Ascending aorta (tissue), 2 donors: ENCODE measurements at places on chromosomes 12 and 14. TPM values are rescaled to one million over a fixed set of nuclear protein-coding genes. Genes with fewer than 3 reads are reported as not detected.

CLEC4E gene
- not detected for total RNA-seq

DNA sequence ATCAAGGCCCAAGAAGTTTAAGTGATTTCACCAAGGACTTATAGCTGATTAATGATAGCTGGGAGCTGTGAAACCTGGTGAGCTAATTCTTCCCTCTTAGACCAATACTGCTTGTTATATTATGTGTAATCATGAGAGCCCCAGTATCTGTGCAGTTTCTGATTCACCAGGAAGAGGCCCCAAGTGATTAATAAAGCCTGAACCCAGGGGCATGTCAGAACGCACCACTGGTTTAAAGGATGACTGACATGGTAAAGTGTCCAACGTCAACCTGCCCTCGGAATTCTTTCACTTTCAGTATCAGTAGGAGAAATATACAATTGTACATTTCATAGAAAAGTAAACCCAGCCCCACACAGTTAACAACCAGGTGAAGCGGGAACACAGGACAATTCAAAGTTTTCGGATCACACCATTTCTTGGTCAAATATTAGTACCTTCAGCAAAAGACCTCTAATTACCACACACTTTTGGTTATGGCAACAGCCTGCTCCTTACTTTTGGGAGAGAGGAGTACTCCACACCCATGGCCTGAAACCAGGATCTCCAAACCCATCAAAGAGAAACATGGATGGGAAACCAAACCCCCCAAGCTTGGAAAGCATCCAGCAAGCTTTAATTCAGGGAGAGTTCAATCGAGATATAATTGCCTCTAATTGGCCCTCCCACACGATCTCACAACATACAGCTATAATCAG lies 28.5 kb downstream of the TMCC3 start:
- no peak for DNase-seq

- DNase-seq, result no peak
Measured at GRCh38 chr14:105022276-105022670, 1.4 kb upstream of the CDCA4 start.

- DNase-seq, result no peak
Measured at GRCh38 chr14:101586531-101587430, 25.5 kb downstream of the DIO3 start.

DNA sequence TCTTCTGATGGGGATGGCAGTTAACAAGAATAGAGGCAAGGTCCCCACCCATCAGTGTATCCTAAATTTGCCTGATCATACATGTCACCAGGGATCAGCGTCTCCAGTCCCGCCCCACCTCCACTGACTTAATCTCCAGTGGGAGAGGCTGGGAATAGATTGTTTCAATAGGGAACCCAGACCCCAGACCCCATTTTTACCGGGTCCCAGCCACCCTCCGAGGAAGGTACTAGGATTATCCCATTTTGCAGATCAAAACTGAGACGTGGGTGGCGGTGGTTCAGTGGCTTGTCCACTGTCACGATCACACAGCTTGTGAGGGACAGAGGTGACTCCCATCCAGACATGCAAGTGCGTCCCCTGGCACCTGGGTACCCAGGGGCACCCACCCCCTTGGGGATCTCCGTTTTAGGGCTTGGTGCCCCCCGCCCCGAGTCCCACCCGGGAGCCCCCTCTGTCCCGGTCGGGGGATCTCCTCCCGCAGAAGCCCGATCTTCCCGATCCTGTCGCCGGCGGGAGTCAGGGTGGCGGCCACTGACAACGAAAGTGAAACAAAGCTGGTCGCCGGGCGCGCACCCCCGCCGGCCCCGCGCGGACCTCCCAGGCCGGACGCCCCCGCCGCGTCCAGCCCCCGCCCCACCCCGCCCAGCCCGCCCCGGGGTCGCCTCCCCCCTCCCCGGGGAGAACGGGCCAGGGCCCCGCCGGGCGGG lies 523 bp downstream of the WSB2 start:
- peak; percentile 71 for DNase-seq

GRCh38 chr12:32084753-32085152 lies 21.9 kb upstream of the BICD1 start:
- no peak for DNase-seq

DNA sequence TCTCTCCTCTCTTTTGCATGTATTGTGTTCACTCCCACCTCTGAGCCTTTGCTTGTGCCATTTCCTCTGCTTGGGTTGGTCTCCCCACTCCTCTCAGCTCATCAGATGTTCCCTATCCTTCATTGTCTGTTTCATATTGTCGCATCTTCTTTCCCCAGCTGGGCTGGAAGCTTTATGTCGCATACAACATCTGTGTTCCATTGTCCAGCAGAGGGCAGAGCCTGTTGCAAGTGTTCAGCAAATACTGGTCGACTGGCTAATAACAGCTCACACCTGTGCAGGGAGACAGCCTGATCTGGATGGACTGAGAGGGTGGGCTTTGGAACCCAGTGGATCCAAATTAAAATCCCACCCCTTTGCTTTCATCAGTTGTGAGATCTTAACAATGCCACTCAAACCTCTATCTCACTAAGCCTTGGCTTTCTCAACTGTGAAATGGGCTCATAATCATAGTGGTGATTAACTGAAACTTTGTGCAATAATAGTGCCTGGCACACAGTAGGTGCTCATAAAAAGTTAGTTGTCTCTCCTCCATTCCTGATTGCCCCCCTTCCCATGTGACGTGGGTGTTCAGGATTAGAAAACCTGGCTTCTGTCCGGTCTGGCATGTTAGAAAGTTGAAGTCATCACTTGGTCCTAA lies 75.8 kb downstream of the RIN3 start:
- DNase-seq, result peak; percentile 62

GRCh38 chr14:92259613-92260357 lies 63.2 kb upstream of the SLC24A4 start:
- DNase-seq, result no peak

DNA sequence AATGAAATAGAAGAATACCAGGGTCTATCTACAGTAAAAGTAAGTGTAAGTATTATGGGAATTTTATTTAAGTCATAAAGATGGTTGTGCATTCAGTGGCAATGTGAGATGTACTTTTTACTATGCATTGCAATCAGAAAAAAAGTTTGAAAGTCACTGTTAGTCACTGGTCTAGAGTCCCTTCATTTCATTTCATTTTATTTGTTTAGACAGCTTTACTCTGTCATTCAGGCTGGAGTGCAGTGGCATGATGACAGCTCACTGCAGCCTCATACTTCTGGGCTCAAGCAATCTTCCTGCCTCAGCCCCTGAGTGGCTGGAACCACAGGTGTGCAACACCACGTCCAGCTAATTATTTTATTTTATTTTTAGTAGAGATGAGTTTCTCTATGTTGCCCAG lies 42.6 kb downstream of the TGFB3 start:
- DNase-seq, result no peak

GRCh38 chr12:128840862-128841468 lies 12.3 kb upstream of the GLT1D1 start:
- DNase-seq, result no peak

DNA sequence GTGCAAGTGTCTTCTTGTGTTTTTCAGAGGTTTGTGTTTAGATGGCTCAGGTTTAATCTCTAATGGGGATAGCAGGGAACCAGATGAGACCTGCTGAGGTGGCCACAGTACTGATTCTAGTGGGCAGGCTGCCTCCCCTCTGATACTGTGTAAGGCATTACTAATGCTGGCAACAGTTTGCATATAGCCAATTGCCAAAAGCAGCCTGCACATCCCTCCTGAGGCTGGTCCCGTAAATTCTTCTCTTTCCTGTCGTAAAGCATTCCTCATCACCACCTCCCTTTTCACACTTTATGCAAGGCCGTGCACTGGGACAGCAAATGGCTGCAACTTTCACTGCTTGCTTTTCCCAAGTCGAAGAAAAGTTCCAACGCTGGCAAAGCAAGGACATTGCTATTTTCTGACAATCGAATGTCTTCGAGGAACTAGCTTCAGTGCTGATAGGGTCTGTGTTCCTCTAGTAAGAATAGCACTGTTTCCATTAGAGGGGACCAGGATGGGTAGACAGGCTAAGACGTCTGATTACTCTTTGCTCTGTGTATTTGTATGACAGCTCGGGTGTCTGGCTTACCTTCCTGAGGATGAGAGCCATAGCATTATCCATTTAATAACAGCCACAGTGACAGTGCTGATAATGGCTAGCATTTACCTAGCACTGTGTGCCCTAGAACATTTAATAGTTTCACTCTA lies 178.2 kb upstream of the HIF1A start:
- DNase-seq, result no peak

- no peak for DNase-seq
Measured at GRCh38 chr14:38502239-38502638, 246.3 kb upstream of the CLEC14A start.
